ENCODE measurements at places on chromosomes 3 and 15.
A peak's percentile ranks its signal among the peaks of the same experiment; 100 is the strongest.

DNA sequence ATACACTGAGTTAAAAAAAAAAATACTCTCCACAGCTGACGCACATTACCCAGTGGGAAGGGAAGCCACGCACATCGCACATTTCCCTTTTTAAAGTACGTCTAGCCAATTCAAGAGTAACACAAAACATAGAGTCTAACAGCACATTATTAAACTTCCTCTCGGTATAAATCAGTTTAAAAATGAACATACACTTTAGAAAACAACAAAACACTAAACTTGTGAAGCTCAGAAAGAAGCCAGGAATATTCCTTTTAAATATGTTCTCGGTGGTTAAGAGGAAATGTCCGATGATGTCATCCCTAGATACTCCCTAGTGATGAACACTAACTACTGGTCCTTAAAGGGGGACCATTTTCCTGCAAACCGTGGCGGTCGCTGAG, 721 bp downstream of the MYEF2 start:
- no peak for DNase-seq

GRCh38 chr3:169090559-169090958, 573.0 kb downstream of the MECOM start:
- DNase-seq: no peak

DNA sequence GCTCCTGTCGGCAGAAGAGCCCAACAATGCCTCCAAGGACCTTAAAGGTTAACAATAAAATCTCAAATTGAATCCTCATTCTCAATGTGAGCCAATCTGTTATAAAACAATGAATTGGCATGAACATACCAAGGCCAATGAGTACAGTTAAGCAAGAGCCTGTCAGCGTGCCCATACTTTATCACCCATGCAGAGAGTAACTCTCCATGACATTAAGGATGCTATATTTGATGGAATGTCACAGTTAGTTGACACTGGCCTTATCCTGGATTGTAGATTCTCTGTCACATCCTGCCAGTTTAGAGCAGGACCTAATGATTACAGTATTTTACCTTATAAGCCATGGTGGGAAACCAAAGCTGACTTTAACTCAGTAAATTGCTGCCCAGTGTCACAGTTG, 335.4 kb upstream of the MDFIC2 start:
- no peak for DNase-seq

DNA sequence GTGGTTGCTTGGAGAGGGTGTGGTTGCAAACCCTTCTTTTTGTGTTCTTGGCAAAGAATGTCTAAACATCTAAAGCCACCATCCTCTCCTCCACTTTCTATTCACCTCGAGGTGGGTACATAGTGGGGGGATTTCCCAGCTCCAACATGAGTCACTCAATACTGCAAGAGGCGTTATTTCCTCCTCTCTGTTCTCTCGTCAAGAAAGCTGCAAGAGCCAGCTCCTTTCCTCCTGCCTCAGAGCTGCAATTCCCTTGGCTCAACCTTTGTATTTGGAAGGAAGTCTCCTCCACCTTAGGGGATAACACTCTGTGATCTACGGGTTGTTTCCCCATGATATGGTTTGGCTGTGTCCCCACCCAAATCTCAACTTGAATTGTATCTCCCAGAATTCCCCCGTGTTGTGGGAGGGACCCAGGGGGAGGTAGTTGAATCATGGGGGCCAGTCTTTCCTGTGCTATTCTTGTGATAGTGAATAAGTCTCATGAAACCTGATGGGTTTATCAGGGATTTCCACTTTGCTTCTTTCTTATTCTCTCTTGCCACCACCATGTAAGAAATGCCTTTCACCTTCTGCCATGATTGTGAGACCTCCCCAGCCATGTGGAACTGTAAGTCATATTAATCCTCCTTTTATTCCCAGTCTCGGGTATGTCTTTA, 138.4 kb downstream of the PLCL2 start:
- peak; percentile 6 for DNase-seq

DNA sequence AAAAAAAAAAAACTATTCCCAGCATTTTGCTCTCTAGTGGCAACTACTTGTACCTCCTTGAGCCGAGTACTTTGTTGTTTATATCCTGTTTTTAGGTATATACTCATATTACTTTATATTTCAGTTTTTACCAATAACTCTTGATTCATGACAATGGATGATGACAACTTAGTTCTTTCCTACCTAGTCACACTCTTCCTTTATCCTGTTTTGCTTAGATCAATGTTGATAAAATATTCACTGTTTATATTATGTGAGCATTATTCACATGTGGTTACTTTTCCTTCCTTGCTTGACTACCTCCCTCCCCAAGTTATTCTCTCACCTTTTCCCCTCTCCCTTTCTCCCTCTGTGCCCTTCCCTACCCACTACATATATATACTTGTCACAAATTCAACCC, 53.7 kb downstream of the NKIRAS1 start:
- DNase-seq: no peak

- DNase-seq: no peak
Observed at GRCh38 chr3:16740515-16740914, 135.3 kb upstream of the DAZL start.

DNA sequence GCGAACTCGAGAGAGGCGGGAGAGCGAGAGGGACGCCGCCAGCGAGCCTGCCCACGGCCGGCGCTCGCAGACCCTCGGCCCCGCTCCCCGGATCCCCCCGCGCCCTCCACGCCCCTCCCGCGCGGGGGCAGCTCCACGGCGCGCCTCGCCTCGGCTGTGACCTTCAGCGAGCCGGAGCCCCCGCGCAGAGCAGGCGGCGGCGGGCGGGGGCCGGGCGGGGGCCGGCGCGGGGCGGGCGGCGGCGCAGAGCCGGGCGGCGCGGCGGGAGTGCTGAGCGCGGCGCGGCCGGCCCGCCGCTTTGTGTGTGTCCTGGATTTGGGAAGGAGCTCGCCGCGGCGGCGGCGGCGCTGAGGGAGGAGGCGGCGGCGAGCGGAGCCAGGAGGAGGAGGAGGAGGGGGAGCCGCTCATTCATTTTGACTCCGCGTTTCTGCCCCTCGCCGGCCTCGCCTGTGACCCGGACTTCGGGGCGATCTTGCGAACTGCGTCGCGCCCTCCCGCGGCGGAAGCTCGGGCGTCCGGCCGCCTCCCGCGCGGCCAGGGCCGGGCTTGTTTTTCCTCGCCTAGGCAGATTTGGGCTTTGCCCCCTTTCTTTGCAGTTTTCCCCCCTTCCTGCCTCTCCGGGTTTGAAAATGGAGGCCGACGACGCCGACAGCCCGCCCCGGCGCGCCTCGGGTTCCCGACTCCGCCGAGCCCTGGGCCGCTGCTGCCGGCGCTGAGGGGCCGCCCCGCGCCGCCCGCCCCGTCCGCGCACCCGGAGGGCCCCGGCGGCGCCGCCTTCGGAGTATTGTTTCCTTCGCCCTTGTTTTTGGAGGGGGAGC, 524 bp downstream of the IGF1R start:
- DNase-seq: peak; percentile 48

GRCh38 chr15:51335538-51336410, 2.6 kb downstream of the CYP19A1 start:
- DNase-seq: no peak

- DNase-seq: no peak
Observed at GRCh38 chr3:18295171-18295920, 129.8 kb downstream of the SATB1 start.

DNA sequence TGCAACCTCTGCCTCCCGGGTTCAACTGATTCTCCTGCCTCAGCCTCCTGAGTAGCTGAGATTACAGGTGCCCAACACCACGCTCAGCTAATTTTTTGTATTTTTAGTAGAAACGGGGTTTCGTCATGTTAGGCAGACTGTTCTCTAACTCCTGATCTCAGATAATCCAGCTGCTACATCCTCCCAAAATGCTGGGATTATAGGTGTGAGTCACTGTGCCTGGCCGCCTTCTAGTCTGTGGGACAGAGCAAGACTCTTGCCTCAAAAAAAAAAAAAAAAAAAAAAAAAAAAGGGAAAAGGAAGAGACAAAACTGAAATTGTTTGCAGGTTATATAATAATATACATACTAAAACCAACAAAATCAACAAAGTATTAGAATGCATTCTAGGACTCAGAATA, 215.2 kb downstream of the PCCB start:
- no peak for DNase-seq

DNA sequence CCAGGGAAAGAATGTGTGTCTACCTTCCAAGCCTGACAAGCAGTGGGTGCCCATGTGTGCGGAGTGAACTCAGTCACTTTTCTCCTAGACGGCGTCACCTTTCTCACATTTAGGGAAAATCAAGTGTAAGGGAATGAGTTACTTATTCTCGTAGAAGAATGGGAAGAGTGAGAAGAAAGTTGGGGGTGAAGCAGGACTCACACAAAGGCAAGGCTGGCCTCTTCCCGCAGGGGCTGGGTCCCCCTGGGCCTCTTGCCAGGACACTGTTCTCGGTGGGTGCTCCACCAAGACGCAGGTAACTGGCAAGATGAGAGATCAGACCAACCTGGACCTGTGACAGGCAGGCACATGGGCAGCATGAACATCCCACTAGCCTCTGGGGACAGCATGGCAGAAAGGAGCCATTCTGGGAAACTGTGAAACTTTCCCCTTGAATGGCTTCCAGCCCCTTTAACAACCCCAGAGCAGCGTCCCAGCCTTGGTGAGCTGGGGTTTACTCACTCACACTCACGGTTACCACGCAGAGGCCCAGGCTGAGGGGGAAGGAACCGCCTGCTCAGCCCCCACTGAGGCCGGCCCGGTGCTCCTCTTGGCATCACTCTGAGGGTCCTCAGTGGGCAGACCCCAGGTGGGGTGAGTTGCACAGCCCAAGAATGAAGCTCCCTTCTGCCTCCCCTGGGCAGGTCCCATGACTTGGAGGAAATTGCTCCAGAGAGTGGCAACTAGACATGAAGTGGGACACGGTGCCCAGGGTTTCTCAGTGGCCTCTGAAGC, 15.0 kb upstream of the SRP14 start:
- no peak for DNase-seq

DNA sequence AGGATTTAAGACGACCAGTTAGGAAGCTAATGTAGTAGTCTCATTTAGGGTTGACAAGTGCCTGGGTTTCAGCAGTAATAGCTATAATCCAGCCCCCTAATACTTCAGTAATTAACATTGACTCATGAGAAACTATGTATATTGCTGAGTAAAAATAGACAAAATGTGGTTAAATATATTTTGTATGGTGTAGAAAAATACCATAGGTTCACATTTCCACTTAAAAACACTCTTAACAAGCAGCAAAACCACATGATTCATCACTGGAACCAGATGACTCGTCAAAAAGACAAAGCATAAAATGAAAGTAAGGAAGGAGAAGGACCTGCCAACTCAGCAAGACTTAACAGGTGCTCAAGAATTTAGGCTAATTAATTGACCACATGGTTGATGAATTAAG, 288.9 kb downstream of the EFHB start:
- no peak for DNase-seq

DNA sequence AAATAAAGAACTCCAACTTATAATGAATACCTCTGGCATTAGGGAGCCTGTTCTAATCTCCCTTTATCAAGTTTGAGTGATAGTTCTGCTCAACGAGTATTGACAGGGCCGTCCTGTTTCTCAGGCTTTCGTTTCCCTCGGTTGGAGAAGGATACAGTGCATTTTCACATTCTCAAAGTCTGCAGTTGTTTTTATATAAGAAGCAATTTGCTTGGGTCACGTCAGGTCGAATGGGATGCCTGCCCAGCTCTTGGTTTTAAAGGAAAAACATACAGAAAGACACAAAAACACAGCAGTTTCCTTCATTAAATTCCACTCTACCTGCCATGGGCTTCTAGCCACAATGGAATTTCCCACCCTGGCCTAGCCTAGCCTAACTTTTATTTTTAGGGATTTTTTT, 366.3 kb downstream of the TIGIT start:
- DNase-seq: no peak

- no peak for DNase-seq
Observed at GRCh38 chr15:35465783-35466182, 80.2 kb downstream of the DPH6 start.

GRCh38 chr3:15899388-15899787, 101.6 kb upstream of the ANKRD28 start:
- DNase-seq: no peak

DNA sequence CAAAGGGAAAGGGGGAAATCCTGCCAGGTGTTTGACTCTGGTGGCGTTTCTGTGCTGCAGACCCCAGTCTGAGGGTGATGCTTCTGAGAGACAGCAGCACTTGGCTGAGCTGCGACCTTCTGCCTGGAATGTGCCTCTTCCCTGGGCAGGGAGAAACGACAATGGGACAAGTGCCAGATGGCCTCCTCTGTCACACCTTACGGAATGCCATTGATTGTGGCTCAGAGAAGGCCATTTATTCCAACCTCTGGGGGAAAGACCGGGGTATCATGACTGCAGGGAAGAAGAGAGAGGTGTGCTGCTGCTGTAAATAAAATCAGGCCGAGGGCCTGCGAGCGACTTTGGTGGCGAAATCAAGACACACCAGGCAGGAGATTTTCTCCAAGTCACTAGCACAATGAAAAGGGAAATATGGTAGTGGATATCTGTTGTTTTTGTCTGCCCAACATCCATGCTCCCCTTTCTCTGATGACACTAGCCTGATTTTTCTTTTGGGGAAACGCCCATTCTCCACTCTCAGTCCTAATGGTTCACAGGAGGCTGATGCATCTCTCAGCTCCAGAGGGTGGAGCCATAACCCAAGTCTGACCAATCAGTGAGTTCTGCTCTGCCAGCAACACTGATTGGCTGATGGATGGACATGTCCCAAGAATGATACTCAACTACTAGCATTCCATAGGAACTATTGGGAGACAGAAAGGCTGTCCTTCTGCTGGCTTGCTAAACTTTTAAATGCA, 336.1 kb downstream of the FOXP1 start:
- no peak for DNase-seq

All from stimulated activated CD4-positive, alpha-beta T cell treated with anti-CD3 and anti-CD28 coated beads, Interleukin-1b, Interleukin-23, amount 100 ng/mL, for 4 hours (primary cell).